ENCODE measurements at places on chromosomes 3 and 15.

DNA sequence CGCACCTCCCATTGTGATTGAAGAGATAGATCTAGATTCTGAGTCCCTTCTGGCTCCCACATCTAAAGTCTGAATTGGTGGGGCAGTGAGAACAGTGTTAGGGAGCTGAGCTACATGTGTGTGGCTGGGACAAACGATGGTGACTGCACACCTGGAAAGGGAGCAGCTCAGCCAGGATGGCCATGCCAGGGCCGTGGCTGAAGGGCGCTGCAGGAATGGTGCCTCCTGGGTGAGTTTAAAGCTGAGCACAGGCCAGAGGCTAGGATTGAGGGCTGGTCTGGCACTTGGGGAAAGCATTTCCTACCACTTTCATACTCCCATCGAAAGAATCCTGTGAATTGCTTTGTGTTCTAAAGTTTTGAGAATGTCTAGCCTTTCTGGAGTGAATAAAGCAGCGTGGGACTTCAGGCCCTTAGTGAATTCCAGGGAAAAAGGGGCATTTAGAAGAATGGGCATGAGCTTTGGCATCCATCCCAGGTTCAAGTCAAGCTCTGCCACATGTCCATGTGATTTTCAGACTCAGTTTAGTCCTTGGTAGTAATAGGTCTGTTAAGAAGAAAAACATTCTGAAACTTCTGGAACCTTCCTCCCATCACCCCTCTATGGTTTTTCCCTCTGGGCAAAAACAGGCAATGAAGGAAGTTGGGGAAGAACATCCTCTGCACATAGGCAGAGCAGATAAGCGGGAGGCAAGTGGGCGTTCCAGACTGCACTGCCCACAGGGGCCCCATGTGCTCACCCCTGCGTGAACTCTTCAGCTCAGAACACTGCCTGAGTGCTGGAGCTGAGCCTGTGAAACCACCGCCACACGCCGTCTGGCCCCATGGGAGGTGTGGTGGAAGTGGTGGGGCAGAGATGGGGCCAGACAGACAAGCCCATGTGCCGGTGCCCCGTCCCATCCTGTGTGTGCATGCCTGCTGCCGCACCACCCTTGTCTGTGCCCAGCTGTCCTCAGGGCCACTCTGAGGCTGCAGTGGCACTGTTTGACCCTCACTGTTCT lies 12.9 kb upstream of the CPNE9 start:
- no peak for DNase-seq

DNA sequence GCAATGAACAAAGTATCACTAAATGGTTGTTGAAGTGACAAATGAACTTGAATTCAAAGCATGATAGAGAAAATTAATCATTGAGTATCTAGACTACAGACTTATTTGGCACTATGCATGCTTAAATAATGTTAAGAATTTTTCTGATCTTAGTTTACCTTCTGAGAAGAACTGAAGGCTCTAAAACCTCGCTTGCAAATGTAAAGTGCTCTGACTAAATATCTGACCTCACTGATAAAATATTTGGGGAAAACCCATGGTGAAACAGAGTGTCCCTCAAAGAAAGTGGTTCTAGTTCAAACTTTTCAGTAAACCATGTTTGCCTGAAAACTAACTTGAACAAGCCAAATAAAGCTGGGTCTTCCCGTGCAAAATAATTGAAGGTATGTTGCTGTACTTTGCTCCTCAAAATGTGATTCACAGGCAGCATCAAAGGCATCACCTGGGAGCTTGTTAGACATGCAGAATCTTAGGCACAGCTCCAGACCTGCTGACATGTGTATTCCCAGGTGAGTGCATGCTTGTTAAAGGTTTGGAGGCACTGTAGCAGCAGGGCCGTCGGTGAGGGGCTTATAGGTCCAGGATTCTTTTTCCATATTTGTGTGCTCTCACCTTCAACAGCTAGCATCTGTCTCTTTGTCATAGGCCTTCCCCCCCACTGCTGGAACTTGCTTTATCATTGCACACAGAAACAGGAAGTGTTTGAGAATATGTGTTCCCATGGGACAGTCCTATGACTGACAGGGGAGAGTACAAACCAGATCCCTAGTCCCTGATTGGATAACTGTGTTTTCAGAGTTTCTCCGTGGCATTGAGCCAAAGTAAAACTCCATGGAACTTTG lies 524.2 kb upstream of the LMCD1 start:
- no peak for DNase-seq

DNA sequence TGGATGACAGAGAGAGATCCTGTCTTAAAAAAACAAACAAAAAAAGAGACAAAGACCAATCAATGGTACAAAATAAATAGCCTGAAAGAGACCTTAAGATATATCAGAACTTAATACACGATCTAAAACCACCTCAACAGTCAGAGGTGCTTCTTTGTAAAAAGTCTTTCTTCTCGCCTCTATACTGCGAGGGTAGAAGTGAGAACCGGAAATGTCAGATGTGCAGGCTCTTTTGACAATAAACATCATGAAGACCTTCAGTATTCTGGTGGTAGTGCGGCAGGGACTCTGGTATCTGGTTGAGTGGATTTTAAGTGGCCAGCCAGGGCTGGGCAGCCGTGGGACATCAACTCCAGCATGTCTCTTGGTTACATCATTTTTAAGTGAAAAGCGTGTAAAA lies 30.0 kb downstream of the RUBCN start:
- DNase-seq, result no peak

DNA sequence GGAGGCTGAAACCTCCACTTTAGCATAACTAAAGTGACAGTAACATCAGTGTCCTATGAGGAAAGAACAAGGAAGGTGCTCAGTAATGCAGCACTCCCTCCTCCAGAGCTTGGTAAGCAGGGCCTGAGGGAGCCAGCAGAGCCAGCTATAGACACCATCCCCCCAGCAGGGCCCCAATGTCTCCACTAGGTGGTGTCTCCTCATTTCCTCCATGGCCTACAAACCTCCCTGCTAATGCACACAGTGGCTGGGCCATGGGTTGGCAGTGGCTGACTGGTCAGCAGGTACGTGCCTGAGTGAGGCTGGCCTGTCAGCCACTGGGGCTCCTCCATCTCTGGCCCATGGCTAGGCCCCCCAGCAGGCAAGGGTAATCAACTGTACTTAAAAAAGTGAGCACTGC lies 13.6 kb downstream of the MRPS25 start:
- no peak for DNase-seq

DNA sequence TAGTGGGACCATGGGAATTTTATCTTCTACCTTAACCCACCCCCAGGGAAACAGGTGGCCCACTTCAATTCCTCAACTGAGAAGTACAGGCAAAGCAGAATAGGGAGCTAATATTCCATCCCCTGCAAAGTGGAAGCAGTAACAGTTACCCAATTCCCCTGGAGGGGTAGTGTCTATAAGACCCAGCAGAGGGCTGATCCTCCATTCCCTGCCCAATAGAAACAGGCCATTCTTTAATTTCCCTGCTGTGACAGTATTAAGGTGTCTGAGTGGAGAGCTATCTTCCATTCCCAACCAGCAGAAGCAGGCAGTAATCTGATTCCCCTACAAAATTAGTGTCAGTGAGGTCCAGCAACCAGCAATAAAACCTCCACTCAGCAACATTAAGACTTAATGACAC lies 219.8 kb downstream of the ULK4 start:
- no peak for DNase-seq

- DNase-seq, result no peak
Measured at GRCh38 chr15:31452595-31453557, 126.2 kb downstream of the KLF13 start.

GRCh38 chr3:123740391-123740822 lies 143.7 kb downstream of the MYLK start:
- DNase-seq, result no peak

DNA sequence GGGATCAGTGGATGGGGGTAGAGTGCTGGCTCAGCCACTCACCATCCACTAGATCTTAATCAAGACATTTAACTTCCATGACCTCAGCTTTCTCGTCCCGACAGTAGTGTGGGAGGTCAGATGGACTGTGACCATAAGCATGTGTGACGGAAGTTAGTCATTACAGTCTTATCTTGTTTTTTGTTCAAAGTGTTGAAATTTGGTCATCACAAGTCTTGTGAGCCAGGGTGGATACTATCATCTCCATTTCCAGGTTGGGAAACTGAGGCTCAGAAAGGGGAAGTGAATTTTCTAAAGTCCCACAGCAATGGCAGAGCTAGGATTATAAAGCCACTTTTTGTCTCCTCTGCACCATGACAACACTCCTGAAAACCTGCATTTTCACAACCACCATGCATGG lies 32.0 kb upstream of the ITGA11 start:
- DNase-seq, result no peak

- no peak for DNase-seq
Measured at GRCh38 chr15:79682285-79682684, 214.5 kb downstream of the MTHFS start.

GRCh38 chr3:8423307-8423706 lies 78.3 kb upstream of the LMCD1 start:
- no peak for DNase-seq

GRCh38 chr3:140128217-140128616 lies 193.2 kb downstream of the CLSTN2 start:
- peak; percentile 35 for DNase-seq

DNA sequence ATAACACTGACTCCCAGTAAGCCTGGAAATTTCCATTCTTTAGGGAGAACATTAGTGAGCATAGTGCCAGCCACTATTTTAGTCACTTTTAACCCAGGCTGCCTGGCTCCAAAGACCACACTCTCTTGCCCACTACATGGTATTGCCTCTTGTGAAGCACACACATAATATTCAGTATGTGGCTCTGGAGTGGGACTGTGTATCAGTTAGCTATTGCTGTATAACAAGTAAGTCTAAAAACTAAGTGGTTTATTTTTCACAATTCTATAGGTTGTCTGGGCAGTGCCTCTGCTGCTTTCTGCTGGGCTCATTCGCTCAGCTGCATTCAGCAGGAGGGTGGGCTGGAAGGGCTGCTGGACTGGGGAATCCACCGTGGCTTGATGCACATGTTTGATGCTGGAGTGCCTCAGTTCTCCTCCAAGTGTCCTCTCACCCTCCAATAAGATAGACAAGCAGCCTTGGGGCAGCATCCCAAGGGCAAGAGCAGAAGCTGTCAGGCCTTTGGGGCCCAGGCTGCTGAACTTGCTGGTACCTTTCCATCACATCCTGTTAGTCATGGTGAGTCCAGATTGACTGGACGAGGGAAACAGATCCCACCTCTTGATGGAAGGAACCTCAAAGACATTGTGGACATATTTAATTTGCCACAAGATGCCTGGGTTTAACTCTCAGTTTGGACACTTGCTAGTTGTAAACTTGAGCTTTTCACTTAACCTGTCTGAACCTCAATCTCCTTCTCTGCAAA lies 66.6 kb upstream of the TLE3 start:
- no peak for DNase-seq

DNA sequence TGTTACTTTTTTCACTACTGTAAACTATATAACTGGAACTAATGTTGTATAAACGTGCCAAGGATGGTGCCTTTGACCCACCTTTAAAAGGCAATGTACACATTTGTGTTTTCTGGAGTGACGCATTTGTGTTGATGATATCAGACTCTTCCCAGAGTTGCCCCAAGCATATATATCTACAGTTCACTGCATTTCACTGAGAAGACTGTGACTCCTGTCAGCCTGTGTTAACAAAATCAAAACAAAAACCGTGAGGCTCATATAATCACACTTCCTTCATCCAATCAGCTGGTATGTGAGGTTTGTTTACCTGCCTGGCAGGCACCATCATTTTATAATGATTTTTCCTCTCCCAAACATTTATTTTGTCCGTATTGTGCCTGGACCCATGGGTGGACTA lies 117.6 kb upstream of the ROBO1 start:
- no peak for DNase-seq

DNA sequence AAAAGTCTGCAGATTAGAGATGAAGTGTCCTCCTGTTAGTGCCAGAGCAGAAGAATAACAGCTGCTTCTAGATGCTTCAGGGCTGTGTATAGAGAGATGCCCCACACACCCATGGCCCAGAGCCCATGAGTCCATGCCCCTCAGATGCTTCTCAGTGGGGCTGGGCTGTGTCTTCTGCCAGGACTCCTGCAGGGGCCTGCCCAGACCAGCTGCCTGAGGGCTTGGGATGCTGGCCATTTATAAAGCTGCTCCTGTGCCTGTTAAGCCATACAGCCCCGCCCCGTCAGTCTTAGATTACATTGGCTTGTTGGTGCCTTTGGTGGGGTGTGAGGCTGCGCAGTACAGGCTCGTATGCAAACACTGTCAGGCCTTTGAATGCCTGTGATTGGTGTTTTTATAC lies 318.0 kb upstream of the CTDSPL start:
- no peak for DNase-seq

DNA sequence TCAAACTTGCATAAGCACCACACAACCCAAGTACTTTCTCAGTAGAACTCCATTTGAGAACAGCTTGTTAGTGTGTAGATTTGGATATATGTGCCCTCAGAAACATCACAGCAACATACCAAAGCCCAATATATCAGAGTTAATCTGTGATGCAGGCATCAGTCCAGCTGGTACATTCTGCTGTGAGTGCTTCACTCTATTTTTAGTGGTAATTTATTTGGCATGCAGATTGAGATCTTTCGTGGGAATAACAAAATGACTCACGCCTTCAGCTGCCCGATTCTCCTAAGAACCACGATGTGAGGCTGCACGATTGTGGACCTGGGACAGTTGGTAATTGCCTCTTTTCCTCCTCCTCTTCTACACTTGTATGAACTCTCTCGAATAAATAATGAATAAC lies 730.7 kb downstream of the SQOR start:
- DNase-seq, result peak; percentile 22

- no peak for DNase-seq
Measured at GRCh38 chr3:128297401-128298138, 144.3 kb downstream of the EEFSEC start.

- no peak for DNase-seq
Measured at GRCh38 chr3:170766823-170767575, 103.0 kb downstream of the RPL22L1 start.

DNA sequence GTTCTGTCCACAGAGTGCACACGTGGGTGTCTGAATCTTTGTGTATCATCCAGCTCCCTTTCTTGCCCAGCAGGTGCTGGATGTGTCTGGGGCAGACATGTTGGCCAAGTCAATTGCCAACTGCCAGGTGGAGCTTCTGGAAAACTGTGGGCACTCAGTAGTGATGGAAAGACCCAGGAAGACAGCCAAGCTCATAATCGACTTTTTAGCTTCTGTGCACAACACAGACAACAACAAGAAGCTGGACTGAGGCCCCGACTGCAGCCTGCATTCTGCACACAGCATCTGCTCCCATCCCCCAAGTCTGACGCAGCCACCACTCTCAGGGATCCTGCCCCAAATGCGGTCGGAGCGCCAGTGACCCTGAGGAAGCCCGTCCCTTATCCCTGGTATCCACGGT lies 12.5 kb upstream of the RPP14 start:
- no peak for DNase-seq

DNA sequence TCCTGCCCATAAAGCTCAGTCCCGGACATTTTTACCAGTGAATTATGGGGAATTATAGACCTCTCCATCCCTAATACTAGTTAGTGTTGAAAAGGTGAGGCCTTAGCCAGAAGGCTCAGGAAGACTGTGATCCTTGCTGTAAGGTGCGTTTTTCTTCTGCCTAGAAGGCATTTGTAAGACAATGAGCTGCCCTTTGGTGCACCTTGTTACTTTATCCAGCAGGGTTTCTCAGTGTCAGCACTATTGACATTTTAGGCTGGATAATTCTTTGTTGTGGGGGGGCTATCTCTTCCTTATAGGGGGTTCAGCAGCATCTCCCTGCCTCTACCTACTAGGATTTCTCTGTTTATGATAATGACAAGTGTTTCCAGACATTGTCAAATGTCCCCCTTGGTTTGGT lies 108.1 kb upstream of the ABHD17C start:
- no peak for DNase-seq

GRCh38 chr3:77814845-77815244 lies 774.9 kb downstream of the ROBO2 start:
- DNase-seq, result no peak

GRCh38 chr3:125107861-125108567 lies 52.2 kb upstream of the HEG1 start:
- DNase-seq, result no peak

- DNase-seq, result no peak
Measured at GRCh38 chr3:66606868-66607267, 106.0 kb upstream of the LRIG1 start.

All from NCI-H1105 (cell line).